ENCODE measurements at places on chromosomes 2 and 18. TPM values are rescaled to one million over a fixed set of nuclear protein-coding genes. Genes with fewer than 3 reads are reported as not detected.

Gene DYSF
- 0.61 TPM for total RNA-seq

Gene YWHAQ
- 796 TPM for total RNA-seq

Gene MAB21L4
- total RNA-seq = 0.16 TPM

Gene SNED1
- 0.33 TPM for total RNA-seq

Gene PPP1R1C
- 0.90 TPM for total RNA-seq

Gene SKA1
- total RNA-seq = 12.4 TPM

Gene SPATA3
- not detected for total RNA-seq

Gene ALLC
- total RNA-seq = not detected

Gene LRP2
- 0.01 TPM for total RNA-seq

Gene GALNT14
- total RNA-seq = 44.9 TPM

Gene CAPN14
- not detected for total RNA-seq

Gene PAX8
- 1.5 TPM for total RNA-seq

Gene GCKR
- total RNA-seq = 0.41 TPM

Gene RAX
- total RNA-seq = not detected

Gene ANKRD30BL
- total RNA-seq = not detected

Gene CTLA4
- total RNA-seq = not detected

Gene ZNF804A
- not detected for total RNA-seq

Gene TBR1
- not detected for total RNA-seq

Gene PDE1A
- total RNA-seq = 0.14 TPM

Gene FBXO36
- 0.94 TPM for total RNA-seq

Gene CNTNAP5
- not detected for total RNA-seq

Gene B3GNT7
- 2.8 TPM for total RNA-seq

Gene STAT4
- total RNA-seq = 4.3 TPM

Gene C2orf15
- total RNA-seq = 0.99 TPM

Gene PAPOLG
- 10.2 TPM for total RNA-seq

Gene STON1
- total RNA-seq = 0.39 TPM

Gene NAT8
- not detected for total RNA-seq

Gene MTCL1
- 73.7 TPM for total RNA-seq

Gene ZAP70
- total RNA-seq = not detected

Gene DHRS9
- 3.5 TPM for total RNA-seq

Gene CTAGE1
- total RNA-seq = not detected

Gene ANKRD23
- 3.1 TPM for total RNA-seq

Gene CRIM1
- total RNA-seq = 133 TPM

Gene STAM2
- total RNA-seq = 6.9 TPM

All from A549 treated with ZK216348 at 1 μM for 4 hours (cell line).